Thoracic aorta (tissue), 2 donors: ENCODE measurements at places on chromosomes 16 and 17.

DNA sequence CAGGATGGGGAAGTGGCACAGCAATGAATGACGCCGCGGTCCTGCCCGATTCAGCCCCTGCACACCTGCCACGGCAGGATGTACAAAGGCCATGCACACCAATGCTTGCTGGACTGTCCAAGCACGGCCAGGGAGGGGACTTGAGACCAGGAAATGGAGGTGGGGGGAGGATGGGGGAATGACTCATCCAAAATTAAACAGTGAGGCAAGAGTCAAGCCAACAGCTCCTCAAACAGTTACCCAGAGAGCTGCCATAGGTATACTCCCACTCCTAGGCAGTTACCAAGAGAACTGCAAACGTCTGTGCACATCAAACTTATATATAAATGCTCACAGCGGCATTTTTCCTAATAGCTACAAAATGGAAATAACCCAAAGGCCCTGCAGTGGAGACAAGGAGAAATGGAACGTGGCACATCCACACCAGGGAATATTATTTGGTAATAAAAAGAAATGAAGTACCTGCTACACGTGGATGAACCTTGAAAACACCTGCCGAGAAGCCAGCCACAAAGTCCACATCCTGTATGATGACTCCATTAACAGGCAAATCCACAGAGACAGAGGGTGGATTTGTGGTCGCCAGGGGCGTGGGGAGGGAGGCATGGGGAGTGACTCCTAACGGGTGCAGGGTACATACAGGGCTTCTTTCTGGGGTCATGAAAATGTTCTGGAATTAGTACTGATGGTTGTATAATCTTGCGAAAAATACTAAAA, 54.1 kb downstream of the VAC14 start:
- DNase-seq = peak; percentile 64

- DNase-seq = no peak
Observed at GRCh38 chr17:20982589-20983358, 60.0 kb downstream of the USP22 start.

DNA sequence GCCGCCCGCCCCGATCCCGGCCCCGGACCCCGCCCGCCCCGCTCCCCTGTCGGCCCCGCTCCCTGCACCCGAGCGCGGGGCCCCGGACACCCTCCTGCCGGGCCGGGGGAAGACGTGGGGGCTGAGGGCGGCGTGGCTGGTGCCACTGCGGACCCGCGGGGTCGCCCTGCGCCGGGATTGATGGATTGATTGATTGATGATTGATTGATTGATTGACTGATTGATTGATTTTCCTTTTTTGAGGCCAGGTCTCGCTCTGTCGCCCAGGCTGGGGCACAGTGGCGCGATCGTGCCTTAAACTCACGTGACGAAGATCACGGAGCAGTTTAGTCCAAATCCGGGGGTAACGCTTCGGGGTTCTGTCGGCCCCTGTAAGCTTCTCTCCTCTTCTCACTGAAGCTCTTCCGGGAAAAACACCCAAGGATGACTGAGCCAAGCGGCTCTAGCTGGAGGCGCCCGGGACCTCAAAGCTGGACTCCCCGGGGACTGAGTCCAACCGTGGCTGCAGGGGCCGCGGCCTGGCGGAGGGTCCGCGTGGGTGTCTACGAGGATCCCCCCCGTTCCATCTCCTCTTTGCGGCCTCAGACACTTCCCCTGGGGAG, 40.2 kb upstream of the BHLHA9 start:
- DNase-seq = no peak

DNA sequence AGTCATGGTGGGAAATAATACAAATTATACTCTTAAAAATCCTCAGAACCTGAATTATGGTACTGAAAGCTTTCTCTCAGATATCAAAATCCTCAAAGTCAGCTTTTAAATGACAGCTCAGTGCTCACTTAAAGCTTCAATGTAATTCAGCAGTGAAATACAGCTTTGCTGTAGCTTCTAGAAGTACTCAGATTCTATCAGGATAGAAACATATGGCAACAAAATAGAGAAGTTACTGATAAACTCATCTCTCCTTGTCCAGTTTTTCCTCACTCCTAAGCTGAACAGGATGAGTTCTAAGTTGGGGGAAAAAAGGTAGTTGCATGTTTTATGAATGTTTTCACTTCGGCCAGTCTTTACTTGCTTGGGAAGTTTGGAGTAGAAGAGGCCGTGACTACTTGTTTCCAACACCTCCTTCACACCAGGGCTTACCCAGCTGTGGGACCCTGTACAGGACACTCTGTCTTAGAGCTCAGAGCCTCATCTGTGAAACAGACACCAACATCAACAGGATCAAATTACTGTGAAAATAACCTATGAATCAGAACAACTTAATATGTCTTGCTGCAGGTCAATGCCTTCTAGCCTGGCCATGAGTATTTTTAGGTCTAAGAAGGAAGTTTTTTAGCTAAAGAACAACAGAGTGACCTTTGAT, 30.2 kb downstream of the OGFOD1 start:
- DNase-seq = no peak

GRCh38 chr17:35898283-35899070, 18.3 kb upstream of the CCL5 start:
- DNase-seq = no peak

GRCh38 chr17:51743477-51743876, 415.0 kb downstream of the CA10 start:
- no peak for DNase-seq

DNA sequence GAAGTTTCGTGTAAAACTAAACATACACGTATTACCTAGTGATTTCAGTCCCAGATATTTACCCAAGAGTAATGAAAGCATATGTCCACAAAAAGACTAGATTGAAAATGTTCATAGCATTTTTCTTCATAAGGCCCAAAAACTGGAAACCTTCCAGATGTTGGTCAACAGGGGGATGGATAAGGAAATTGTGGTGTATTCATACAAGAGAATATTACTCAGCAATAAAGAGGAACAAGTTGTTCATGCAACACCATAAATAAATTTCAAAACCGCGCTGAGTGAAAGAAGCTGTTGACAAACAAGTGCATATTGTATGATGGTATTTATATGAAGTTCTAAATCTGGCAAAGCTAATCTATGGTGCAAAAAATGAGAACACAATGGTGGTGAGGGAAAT, 54.1 kb upstream of the NFAT5 start:
- no peak for DNase-seq

DNA sequence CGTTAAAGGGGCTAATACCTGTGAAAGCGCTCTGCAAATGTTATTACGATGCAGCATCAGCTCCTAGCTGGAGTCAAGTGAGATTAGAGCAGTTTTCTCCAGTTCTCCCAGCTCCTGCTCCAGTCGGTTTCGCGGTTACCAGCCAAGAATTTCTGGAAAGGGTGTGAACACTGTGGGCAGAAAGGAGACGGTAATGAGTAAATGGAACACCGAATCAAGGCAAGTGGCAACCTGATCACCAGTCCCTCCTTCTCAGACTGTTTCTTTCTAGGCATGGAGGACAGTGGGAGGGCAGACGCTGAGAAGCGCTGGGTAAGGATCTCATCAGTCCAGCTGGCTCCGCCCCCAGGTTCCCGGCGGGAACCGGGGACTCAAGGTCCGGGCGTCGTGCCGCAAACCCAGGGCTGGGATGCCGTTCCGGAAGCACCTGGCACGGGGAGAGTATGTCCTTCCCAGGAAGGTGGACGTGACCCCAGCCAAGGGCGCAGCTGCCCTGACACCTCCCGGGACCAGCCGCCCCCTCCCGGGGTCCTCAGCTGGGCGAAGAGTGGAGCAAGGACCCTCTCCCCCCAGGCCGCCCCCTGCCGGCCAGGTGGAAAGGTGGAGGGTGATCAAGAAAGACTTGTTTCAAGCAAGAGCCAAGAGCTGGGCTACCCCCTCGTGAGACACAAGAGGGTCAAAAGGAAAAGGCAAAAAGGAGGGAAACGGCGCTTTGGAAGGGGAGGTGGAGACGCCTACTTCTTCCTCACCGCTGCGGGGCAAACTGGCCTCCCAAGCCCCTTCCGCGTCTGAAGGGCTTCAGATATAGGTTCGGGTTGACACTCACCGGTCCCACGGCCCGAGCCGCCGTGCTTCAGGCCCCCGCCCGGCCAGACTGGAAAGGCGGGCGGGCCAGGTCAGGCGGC, 481 bp downstream of the MYO19 start:
- no peak for DNase-seq

- DNase-seq = no peak
Observed at GRCh38 chr17:72470121-72470705, 349.4 kb downstream of the SOX9 start.

DNA sequence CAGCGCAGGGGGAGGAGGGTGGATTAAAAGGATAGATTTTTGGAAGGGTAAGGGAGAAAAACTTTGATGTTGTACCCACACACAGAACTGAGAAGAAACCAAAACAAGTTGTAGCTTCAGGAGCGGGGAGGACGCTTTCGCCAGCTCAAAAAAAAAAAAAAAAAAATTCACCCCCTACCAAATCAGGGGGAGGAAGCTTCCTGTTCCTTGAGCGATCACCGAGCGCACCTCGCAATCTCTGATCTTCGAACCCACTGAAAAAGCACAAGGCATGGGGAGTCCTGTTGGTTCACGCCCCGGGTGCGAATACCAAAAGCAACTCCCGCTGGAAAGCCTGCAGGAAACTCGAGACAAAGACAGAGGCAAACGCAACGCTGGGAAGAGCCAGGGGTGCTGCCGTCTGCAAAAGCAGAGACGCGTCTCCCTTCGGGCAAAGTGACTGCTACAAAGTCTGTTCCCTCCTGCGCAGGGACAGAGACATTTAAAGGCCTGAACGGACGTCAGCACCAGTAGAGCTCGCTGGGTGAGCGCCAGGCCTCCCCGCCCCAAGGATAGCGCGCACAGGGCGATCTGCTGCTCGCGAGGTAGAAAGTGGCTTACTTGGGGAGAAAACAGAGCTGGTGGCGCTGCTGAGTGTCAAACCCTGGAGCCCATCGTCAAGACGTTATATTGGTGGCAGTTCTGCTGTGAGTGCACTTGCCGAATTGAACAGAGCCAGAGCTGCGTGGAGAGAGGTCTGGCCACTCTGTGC, 190.4 kb downstream of the USP22 start:
- no peak for DNase-seq

DNA sequence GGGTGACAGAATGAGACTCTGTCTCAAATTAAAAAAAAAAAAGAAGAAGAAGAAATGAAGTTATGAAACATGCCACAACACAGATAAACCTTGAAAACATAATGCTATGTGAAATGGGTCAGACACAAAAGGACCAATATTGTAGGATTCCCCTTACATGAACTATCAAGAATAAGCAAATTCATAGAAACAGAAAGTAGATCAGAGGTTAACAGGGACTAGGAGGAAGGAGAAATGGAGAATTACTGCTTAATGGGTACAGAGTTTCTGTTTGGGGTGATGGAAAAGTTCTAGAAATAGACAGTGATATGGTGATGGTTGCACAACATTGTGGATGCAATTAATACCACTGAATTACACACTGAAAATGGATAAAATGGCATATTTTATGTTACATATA, 16.3 kb downstream of the RANBP10 start:
- no peak for DNase-seq

GRCh38 chr16:80899809-80900592, 95.6 kb upstream of the CDYL2 start:
- DNase-seq = peak; percentile 82

- no peak for DNase-seq
Observed at GRCh38 chr16:1012135-1012534, 30.6 kb downstream of the SOX8 start.

- DNase-seq = no peak
Observed at GRCh38 chr16:79843631-79844043, 243.1 kb upstream of the MAF start.

DNA sequence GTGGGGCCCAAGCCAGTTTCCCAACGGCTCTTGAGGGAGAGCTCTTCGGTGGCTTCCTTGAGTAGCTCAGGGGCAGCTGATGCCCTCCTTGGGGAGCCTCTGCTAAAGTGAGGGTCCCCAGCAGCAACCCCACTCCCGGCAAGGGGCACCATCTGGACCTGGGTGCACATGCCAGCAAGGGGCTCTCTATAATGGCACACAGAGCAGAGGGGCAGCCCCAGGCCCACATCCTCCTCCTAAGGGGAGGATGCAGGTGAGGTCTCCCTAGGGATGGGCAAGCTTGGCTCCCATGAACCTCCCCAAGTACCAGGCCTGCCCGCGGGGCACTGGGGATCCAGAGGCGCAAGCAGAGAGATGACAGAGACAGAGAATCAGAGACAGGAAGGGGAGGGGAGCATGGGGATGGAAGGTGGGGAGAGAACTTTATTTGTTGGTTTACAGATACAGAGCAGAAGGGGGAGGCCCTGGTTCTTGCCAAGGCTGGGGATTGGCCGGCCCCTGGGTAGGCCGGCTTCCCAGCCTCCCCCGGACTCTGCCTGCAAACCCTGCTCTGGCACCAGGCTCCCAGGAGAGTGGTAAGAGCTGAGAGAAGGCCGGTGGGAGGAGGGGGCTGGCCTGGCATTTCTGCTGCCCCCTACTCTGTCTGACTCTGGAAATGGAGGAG, 61.4 kb downstream of the SRCIN1 start:
- DNase-seq = no peak

DNA sequence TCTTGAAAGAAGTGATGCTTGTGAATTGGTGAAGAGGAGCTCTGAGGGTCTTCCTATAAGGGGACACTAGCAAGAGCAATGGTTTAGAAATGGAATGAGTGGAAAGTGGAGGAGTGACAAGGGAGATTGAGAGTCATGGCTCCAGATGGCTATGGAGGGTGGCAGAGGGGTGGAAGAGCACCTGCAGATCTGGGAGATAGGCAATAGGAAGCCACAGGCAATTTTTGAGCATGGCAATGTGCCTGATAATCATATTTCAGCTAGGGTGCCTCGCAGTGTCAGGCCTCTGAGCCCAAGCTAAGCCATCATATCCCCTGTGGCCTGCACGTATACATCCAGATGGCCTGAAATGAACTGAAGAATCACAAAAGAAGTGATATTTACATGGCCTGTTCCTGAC, 21.5 kb downstream of the RGS9 start:
- no peak for DNase-seq

GRCh38 chr17:20997711-20998570, 44.9 kb downstream of the USP22 start:
- no peak for DNase-seq

GRCh38 chr16:51655249-51655648, 504.2 kb upstream of the SALL1 start:
- no peak for DNase-seq

DNA sequence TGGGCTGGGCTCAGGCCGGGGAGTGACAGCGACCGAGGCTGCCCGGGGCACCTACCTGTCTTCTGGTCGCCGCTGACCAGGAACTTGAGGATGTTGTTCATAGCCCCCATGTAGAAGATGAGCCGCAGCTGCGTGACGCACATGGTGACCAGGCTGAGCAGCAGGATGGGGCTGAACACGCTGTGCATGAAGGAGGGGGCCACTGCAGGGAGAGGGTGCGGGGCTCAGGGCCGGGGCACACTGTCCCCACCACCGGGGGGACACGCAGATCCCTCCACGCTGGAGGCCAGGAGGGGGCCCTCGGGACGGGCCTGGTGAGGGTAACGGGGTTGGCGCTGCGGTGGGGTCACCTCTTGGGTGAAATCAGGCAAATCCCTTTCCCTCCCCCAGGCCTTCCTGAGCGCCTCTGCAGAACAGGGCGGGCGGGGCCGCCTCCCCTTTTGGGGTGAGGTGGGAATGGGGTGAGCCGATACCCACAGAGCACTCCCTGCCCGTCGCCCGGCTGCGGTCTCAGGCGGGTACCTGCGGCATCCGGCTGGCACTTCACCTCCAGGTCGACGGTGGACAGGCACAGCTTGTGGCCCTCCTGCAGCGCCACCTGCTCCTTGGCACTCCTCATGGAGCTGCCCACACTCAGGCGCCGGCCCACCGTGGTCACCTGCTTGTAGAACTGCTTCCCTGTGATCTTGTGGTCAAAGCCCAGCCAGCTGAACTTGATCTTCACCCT, 28.3 kb upstream of the PITPNA start:
- no peak for DNase-seq
